ENCODE measurements at places on chromosomes 1 and 21.

DNA sequence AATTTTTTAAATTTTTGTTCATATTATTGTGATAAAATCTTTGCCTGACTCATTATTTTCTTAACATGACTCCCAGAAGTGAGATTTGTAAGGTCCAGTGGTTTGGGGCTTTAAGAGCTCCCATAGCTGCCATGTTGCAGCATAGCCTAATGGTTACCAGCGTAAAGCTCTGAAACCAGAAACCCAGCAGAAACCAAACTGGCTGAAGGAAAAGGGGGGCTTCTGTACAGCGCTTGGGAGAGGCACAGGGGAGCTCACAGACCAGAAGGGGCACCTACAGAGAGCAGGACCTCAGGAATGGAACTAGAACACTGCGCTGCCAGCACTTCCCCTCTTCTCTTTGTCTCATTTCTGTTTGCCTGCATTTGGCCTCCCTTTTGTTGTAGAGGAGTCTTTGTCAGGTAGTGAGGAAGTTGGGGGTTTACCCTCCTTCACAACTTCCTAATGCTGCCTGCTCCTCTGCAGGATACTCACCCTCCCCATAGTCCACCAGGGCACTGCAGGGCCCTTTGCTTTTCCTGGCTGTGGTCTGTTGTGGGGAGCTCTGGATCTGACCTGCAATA is 2.6 kb upstream of the PYCR2 start:
- DNase-seq, result no peak

GRCh38 chr1:215986401-215986800 is 419.3 kb downstream of the KCTD3 start:
- no peak for DNase-seq

DNA sequence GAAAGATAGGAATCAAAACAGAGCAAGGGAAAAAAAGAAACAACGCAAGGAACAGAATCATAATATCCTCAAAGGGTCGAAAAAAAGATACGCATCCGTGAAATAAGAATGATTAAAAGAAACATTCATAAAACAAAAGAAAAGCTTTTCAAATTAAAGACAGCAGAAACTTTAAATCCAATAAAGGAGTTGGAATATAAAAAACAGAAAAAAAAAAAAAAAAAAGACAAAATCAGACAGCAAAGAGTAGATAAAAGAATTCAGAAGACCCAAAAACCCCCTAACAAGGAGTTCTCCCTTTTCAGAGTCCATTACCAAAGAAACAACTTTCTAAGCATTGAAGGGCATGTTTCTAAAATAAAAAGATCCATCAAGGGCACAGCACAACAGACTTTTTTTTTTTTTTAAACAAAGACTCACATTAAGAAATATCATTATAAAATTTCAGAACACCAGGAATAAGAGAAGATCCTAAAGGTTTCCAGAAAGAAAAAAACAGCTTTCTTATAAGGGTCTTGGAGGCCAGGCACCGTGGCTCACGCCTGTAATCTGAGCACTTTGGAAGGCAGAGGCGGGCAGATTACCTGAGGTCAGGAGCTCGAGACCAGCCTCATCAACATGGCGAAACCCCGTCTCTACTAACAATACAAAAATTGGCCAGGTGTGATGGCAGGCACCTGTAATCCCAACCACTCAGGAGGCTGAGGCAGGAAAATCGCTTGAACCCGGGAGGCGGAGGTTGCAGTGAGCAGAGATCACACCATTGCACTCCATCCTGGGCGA is 44.7 kb downstream of the ENAH start:
- DNase-seq, result no peak

GRCh38 chr21:41931041-41931451 is 22.8 kb downstream of the C2CD2 start:
- DNase-seq, result no peak

DNA sequence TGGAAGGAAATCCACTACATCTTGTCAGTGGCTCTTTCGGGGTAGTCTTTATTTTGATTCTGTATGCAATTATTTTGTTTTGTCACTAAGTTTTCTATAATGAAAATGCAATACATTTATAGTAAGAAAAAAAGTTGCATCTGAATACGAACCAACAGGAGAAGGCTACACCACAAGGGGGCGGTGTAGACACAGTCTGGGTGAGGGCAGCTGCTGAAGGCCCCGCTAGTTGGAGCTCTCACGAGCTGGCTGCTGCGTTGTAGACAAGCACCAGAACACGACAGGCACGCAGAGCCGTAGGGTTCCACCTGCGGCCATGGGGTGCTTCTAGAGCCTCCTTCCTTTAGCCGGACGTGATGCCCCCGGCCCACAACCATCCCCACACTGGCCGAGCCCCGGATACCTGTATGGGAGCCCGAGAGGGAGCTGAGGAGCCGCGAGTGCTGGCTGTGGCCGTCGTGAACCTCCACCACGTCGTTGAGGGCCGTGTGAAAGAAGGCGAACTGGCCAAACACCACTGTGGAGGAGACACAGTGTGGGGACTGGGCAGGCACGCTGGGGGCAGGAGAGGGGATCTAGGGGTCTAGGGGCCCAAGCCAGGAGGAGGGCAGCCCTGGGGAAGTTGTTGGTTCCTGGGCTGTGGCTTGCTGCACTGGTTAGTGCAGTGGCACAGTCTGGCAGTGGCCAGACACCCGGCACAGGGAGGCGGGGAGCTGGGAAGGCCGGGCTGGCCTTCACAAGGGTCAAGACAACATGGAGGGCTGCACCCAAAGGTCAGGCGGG is 160.8 kb downstream of the ZSCAN20 start:
- DNase-seq, result peak; percentile 61

- DNase-seq, result peak; percentile 27
Observed at GRCh38 chr1:116498789-116499628, 71.8 kb downstream of the CD58 start.

GRCh38 chr1:14462851-14463250 is 135.6 kb upstream of the KAZN start:
- DNase-seq, result no peak

DNA sequence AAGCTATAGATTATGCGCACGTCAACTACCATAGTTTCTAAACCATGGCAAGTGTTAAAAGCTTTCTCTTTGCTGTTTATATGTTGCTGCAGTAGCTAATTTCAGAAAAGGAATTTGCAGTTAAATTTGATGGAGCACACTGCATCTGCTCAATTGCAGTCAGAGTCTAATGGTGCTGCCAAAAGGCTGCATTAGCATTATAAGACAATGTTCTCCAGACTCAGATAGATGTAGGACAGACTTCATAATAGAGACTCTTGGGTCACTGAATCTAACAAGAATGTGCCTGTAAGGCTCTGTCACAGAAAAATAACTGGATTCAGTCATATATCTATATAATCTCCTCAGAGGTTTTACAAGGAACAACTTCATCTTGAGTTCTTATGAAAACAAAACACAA is 198.3 kb downstream of the OLFM3 start:
- DNase-seq, result no peak

- no peak for DNase-seq
Observed at GRCh38 chr1:81021134-81021533, 779.6 kb upstream of the ADGRL2 start.

DNA sequence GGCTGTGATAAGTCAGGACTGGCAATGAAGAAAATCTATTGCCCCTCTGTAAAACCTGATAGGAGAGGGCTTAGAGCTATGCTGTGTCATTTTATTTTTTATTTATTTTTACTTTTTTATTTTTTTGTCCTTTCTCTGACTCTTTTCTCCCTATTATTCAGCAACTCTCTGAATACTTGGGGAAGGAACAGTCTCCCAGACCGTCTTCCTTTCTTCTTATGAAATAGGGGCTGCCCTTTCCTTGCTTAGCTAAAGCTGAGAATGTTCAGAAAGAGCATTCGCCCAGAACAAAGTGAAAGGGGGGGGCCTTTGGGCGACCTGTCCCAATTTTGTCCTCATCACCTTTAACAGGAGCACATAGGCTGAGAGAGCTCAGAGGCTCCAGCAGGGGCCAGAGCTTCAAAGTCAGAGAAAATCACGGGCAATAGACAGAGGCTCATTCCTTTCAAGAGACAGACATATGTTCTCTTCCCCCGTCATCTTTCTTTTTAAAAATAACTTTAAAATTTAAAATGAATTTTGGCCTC is 80.9 kb downstream of the RNF220 start:
- DNase-seq, result no peak

DNA sequence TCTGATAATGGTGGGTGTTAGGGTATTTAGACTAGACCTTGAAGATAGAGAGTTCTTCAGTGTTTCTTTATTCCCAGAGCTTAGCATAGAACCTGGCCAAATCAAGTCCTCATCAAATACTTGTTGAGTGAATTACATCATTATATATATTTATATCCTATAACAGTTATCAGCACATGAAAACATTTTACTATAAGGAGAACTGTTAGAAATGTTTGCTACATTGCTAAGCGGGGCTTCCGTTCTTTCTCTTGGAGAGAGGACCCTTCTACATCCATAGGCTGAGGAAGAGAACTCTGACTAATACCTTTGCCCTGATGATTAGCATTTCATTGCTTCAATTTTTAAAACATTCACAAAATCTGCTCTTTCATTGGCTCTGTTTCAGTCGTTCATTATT is 66.5 kb upstream of the NBL1 start:
- DNase-seq, result no peak

DNA sequence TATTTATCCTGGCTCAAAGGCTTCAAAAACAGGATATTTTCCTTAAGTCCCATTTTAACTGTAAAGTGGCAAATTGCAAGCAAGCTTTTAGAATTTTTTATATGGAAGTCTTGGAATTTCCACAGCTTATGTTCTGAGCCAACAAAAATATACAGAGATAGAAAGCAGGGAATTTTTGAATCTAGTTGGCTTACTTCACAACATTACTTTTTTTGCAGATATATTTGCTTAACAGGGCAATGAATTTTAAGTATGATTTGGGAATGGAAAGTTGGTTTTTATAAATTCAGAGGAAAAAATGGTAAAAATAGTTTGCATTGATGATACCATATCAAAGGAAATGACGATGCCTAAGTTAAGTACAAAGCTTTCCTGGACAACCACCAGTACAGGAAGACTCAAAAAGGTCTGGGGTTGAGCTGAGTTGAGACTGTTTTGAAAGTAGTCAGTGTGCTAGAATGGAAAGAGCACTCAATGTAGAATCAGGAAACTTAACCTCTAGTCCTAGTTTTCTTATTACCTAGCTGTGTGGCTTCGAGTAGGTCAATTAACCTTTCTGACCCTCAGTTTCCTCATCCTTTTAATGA is 11.0 kb upstream of the VCAM1 start:
- no peak for DNase-seq

GRCh38 chr1:25057188-25057587 is 127.1 kb upstream of the RUNX3 start:
- no peak for DNase-seq

- DNase-seq, result no peak
Observed at GRCh38 chr1:38831731-38832369, 27.7 kb downstream of the RRAGC start.

DNA sequence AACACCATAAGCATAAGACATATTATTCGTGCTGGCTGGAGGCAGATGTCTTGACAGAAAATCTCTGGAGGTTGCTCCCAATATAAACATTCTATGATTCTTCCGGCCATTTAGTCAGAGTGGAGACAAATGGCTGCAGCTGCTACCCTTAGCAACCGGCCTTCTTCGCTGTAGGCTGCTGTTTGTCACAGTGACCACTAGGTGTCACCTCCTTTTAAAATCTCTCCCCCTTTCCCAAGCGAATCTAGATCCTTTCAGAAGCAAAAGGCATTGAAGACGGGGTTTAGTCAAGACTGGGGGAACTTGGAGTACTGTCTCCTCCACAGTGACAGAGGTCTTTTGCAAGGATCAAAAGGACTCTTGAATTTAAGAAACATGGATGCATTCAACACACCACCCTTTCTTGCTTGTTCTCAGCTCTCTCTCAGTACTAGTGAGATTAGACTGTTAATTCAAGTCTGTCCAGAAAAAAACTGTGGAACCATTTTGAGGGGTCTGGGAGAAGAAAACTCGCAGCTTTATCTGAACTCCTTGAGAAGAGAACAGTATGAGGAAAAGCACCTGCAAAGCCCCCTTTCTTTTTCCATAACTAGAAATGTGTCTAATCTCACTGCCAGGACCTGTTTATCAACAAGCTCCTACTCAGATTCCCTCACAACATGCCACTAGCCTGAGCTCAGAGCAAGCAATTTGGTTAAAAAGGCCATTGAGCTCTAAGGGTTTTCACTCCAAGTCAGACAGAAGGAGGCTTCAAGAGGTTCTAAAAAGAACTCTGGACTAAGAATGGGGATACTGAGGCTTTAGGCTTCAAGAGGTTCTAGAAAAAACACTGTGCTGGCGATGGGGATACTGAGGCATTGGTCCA is 408.3 kb upstream of the PLXNA2 start:
- DNase-seq, result peak; percentile 94

DNA sequence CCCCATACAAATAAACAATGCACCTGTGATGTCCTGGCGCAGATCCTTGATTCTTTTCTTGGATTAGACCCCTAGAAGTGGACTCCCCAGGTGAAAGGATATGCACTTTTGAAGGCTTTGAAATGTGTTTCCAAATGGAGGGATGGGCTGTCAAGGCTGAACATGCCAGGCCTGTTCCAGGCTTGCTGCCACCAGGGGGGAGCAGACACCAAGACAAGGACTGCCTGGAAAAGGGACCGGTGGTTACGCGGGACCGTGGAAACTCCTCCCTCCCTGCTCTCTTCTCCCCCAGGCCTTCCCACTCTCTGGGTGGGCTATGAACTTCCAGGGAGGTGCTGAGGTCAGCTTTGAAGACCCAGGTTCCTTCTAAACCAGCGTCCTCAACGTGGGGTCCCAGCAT is 12.7 kb downstream of the C1QB start:
- DNase-seq, result no peak

GRCh38 chr1:18831656-18832055 is 27.8 kb downstream of the TAS1R2 start:
- no peak for DNase-seq

GRCh38 chr1:77614037-77614436 is 68.4 kb downstream of the ZZZ3 start:
- no peak for DNase-seq

DNA sequence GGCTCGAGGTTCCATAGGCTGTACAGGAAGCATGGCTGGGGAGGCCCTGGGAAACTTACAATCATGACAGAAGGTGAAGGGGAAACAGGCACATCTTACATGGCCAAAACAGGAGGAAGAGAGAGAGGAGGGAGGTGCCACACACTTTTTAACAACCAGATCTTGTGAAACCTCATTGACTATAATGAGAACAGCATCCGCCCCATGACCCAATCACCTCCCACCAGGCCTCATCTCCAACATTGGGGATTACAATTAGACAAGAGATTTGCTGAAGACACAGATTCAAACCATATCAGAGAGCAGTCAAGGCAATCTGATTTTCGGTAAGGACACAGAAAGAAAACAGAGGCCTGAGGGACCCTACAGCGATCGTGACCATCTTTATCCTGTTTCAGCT is 41.7 kb downstream of the TNFRSF9 start:
- no peak for DNase-seq

DNA sequence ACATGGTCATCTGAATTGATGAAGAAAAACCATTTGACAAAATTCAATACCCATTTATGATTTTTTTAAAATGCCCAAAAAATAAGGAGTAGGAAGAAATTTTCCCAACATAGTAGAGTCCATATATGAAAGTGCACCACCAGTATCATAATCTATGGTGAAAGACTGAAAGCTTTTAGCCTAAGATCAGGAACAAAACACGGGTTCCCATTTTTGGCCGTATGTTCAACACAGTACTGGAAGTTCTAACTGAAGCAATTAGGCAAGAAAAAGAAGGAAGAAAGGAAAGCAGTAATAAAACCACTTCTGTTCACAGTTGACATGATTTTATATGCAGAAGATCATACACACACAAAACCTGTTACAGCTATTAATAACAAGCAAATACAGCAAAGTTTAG is 227.8 kb upstream of the RAB4A start:
- no peak for DNase-seq
